ENCODE measurements at places on chromosomes 3 and 15. TPM values are rescaled to one million over a fixed set of nuclear protein-coding genes. Genes with fewer than 3 reads are reported as not detected.
A peak's percentile ranks its signal among the peaks of the same experiment; 100 is the strongest.

PLA2G4D gene
- polyA plus RNA-seq, result 0.16 TPM

COL7A1 gene
- 7.8 TPM for polyA plus RNA-seq

DPH6 gene
- polyA plus RNA-seq, result 15.5 TPM

PCSK6 gene
- 21.1 TPM for polyA plus RNA-seq

DNA sequence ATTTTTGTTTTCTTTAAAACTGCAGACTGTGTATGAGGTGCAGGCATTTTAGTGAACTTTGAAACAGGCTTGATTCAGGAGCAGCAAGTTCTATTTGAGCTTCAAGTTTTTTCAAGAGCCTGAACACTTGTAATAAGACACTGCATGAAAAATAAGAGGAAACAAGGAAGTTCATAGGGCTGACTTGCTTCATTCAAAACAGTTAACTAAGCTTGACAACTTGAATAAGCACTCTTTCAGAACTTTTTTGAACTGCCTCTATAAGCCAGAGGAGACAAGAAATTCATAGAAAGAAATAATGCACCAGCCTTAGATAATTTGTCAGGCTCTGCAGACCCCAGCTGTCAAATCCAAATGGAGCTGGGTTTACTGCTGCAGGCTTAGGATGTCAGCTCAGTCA, 130.2 kb downstream of the SSR3 start:
- peak; percentile 5 for DNase-seq

- no peak for DNase-seq
Observed at GRCh38 chr3:72189339-72189738, 404.4 kb upstream of the PROK2 start.

DNA sequence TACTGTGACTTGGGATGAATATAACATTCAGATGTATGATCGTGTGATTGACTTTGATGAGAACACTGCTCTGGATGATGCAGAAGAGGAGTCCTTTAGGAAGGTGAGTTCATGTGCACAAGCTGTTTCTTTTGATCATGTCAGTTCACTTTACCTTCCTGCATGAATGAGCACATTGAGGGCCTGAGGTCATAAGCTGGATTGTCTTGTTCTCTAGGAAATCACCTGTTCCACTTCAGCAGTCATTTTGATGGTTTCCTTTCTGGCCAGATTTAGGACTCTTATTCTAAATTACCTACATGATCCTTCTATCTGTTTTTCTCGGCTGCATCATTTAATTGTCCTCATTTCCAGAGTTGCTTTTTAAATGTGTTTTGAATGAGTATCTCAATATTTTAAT, 4.1 kb downstream of the RCN2 start:
- DNase-seq, result no peak

GRCh38 chr3:158369279-158369678, 201.7 kb upstream of the MLF1 start:
- no peak for DNase-seq

GRCh38 chr3:145294572-145294971, 866.4 kb downstream of the PLOD2 start:
- DNase-seq, result peak; percentile 70

DNA sequence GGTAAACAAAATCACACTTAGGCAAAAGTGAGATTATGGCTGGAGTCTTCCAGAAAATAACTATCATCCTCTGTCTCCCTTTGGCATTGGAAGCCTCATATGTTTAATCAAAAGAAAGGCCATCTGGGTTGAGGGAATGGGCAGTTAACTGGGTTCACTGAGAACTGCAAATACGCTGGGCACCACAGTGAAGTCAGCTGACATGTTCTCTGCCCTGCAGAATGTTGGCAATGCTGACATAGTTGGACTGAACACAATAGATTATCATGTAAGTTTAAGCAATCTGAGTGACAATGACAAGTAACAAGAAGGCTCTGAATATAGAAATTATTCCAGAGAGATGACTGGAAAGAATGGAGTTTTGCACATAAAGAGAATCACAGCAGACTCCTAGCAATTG, 43.8 kb upstream of the SLC25A26 start:
- DNase-seq, result no peak

- no peak for DNase-seq
Observed at GRCh38 chr3:195910499-195910845, 2.1 kb upstream of the TNK2 start.

GRCh38 chr3:180267202-180267843, 230.6 kb upstream of the PEX5L start:
- no peak for DNase-seq

GRCh38 chr15:63029676-63030075, 12.9 kb upstream of the TPM1 start:
- DNase-seq, result no peak

Data from right lung (tissue), 10 donors.